ENCODE measurements at places on chromosomes 4 and X.

DNA sequence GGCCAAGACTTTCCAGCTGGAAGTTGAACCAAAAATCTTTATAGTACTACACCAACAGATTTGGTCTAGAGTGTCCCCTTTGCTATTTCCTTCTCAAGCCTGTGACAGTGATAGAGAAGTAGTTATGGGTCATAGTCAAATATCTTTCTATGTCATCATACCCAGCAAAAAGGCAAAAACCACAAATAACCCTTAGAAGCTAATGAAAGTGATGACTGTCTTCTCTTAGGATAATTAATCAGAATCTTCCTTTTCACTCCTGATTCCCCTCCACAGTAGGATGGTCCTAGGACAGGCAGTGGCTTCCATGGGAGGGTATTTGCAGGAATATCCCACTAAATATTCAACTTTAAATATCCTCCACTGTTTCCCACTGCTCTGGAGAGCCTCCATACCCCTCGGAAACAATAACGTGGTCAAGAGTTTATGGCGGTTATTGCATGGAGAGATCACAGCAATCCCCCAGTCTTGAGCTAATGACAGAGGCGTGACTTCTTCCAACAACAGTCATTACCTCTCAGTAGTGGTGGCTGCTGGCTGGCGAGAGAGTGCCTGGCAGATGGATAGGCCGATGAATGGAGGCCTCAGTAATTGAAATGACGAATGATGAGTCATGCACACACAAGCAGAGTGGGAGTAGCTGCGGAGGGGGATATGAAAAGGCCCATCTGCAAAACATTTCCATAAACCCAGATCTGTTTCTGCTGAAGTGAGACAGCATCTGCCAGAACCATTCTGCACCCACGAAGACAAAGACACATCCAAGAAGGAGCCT, 154.9 kb downstream of the STK32B start:
- no peak for DNase-seq

DNA sequence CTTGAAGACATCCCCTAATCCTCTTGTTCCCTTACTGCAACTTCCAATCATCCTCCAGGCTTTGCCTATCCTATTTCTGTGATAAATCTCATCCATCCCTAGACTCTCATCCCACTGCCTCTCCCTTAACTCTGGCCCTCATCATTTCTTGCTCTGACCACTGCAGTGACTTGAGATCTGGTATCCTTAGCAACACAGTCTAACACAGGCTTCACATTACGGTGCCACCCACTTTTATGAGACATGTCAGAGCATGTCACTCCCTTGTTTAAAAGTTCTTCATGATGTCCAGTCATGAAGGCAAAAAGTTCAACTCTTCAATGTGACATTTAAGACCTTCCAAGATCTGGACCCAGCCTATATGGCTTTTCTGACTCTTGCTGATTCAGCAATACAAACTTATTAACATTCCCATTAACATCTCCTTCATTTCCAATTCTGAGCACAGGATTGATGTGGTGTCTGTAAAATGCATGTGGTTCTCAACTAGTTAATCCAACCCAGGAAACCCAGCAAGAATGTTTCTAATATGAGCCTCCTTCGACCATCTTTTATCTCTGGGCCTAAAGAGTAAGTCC, 64.0 kb downstream of the OR13H1 start:
- no peak for DNase-seq

GRCh38 chr4:145511913-145512522, 30.4 kb downstream of the SMAD1 start:
- no peak for DNase-seq

DNA sequence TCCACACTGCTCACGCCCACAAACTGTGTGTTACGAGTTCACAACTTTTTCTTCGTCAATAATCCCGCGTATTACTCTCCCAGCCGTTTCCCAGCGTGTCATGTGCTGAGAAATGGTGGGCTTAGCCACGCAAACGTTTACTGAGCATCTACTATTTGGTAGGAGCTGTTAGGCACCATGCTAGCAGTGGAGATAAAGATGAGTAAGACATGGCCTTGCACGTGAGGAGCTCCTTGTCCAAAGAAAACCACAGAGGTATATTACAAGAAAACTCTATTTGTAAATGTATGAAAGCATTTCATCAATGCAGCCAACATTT, 821 bp upstream of the TMEM128 start:
- no peak for DNase-seq

DNA sequence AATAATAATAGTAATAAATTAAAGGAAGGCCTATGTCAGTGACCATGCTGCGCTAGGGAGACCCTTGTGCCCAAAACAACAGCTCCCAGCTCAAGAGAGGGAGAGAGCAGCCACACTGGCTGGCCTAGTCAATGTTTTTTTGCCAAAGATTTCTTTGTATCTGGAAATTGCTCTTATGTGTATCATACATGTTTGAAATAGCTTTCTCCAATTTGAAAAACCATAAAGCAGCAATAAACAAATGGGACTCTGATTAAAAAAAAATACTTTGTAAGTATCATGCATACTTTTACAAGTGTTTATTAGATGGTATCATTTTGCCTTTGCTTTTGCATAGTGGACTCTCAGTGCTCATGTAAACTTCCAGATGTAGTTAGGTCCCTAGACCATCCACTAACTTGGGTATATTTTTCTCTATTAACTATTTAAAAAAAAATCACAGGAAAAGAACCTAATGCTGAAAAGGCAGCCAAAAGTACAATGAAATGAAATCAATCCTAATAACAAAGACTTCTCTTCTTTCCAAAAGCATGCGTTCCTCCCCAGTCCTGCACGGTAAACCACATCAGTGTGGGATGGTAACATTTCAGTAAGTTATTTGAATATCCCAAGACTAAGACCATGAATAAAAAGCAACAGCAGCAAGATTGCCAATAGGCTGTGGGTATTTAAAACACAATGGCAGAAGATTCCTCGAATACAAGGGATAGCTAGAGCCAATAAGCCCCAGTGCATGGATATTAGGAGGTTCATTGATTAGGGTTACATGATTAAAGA, 117.6 kb downstream of the PALLD start:
- no peak for DNase-seq

All from CD14-positive monocyte (primary cell).